ENCODE measurements at places on chromosomes 6 and 20. TPM values are rescaled to one million over a fixed set of nuclear protein-coding genes. Genes with fewer than 3 reads are reported as not detected.

BTNL2 gene
- not detected for total RNA-seq

- DNase-seq, result no peak
These were observed 38.1 kb downstream of the B4GALT5 start for GRCh38 chr20:49675368-49676151.

DNA sequence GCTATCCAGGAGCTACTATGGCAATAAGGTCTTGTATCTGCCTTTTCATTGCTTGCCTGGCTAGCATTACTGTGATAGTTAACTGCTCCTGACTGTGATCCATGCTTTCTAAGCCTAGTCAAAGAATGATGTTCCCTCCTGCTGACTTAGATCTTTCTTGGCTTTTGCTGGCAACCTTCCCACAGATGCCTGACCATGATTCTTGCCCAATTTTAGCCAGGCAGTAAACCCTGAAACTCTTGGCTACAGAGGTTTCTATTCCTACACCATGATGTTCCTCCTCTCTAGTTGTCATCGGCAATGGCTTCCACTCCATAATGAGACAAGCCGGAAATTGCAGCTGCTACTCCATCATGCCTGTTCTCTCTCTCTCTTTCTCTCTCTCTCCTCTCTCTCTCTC is 238.1 kb downstream of the HAO1 start:
- no peak for DNase-seq

GRCh38 chr6:154872542-154873114 is 122.5 kb upstream of the TIAM2 start:
- DNase-seq, result no peak

CITED2 gene
- total RNA-seq, result 181 TPM

DNA sequence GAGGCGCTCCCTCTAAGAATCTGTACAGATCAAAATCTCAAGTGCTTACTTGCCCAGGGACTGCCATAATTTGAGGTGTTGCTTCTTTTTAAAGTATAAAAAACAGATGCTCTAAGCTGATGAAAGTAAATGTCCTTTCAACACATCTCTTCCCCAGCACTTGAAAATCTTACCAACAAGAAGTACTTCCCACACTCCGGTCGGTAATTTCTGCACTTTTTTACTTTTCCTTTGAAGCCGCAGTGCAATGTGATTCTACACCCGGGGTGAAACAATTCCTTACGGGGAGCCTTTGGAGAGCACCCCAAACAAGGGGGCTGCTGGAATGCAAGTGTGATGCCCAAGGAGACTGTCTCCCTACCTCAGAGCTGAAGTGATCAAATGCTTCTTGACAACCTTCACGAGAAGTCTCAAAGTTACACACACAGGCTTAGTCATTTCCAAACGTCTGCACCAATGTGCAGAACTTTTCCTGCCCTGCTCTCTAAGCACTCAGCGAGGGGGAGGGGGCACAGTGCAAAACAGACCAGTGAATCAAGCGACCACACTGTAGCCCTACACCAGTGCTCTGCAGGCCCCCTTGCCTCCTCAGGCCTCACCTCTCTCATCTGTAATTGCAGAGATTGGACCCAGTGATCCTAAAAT is 56.7 kb downstream of the ATXN1 start:
- DNase-seq, result peak; percentile 55

SNX21 gene
- 0.89 TPM for total RNA-seq

LINC00237 gene
- total RNA-seq, result not detected

DNA sequence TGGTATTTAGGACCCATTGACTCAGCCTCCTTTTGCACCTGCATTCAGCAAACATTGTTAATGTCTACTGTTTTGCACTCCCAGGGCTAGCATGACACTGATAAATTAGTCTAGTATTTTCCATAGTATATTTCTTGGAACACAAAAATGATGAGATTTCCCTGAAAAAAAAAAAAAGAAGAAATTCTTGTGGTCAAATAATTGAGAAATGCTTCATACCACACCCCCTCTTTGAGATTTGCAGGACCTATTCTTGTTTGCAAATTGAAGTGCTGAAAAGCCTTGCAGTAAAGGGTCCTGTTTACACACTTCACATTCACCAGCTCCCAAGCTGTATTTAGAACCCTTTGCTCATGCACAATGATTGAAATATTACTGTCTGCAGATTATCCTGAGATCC is 36.3 kb upstream of the CLIC5 start:
- DNase-seq, result no peak

DNA sequence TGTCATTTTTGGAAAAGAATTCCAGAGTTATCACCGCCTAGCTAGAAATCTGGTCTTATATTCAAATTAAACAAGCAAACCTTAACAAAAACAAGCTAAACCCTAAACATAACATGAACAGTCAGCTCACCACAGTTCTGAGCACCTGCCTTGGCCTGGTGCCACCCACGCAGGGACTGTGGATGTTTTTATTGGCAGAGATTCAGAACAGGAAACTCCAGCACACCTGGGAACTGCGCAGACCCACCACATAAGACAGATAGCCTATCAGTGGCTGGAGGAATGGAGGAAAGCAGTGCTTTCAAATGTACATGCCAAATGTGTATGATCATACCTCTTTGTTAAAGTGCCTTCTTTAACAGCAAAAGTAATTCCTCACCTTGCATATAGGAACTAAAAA is 8.9 kb downstream of the SLC16A10 start:
- DNase-seq, result peak; percentile 70

DNA sequence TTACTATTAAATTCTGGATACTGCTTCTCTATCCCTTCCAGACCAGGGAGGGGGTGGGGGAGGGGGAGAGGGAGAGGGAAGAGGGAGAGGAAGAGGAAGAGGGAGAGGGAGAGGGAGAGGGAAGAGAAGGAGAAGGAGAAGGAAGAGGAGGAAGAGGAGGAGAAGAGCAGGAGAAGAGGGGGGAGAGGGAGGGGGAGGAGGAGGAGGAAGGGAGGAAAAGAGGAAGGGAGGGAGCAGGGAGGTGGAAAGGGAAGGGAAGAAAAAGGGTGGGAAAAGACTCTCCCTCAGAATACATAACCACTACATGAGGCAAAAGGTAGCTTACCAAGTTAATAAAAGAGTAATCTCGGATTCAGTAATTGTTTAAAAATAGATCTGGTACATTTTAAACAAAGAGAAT is 46.0 kb downstream of the FAM184A start:
- no peak for DNase-seq

GRCh38 chr6:107319906-107320530 is 139.3 kb downstream of the PDSS2 start:
- no peak for DNase-seq

GRCh38 chr6:99979953-99980352 is 14.1 kb downstream of the MCHR2 start:
- no peak for DNase-seq

GRCh38 chr20:6232436-6232835 is 109.6 kb upstream of the FERMT1 start:
- no peak for DNase-seq

GRCh38 chr6:135149376-135149775 is 31.7 kb upstream of the MYB start:
- DNase-seq, result no peak

PTCHD4 gene
- not detected for total RNA-seq

DNA sequence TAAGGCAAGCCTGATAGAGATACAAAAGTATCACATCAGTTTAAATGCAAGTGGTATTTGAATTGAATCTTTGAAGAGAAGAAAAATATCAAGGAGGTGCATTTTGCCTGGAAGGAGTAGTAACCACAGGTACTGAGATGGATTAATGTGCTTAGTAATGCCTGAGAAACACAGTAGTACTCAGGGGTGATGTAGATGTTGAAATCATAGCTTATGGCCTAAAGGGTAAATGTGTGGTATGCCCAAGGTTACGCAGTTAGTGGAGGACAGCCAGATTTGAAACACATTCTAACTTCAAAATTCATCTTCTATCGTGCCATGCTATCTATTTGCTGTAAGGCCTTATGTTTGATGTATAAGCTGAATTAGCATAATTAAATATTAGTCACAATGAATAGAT is 55.9 kb downstream of the STXBP5 start:
- DNase-seq, result no peak

DNA sequence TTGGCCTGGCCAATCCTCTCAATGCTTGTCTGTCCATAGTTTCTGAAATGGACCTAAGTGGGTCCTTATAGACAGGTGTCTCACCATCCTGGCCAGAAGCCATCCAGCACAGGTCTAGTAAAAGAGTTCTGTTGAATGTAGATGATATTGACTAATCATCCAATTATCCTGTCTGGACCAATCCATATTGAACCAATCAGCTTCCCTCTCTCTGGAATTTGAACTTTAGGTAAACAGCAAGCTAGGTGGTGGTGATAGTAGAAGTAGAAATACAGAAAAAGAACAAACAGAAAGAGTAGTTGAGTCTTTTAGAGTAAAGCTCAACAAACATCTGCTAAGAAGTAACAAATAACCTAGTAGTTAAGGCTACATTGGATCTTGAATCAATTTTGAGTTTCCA is 9.5 kb upstream of the PNRC1 start:
- DNase-seq, result no peak

DNA sequence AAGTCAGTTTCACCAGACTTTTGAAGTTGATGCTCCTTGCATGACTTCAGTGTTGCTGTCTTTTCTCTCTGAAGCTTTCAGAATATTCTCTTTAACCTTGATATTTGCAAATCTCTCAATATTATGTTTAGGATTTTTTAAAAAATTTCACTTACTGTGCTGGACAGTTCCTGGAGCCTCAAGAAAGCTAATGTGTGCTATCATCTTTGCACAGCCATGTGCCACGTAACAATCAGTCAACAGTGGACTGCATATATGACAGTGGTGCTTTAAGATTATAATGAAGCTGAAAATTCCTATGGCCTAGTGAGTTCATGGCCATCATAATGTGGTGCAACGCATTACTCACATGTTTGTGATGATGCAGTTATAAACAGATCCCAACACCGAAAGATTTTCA is 59.1 kb upstream of the OGFRL1 start:
- DNase-seq, result no peak

DNA sequence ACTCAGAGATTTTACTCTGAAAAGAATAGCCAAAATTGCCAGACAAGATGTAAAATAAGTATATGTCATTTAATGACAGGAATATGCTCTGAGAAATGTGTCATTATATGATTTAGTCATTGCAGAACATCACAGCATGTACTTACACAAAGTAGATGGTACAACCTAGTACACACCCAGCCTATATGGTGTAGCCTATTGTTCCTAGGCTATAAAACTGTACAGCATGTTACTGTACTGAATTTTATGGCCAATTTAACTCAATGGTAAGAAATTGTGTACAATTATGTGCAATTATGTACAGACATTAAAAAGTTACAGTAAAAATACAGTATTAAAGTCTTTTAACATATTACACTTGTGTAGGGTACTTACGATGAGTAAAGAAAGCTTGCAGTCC is 311.9 kb upstream of the EPHA7 start:
- DNase-seq, result no peak

GRCh38 chr6:110596354-110596753 is 119.9 kb upstream of the SLC22A16 start:
- no peak for DNase-seq

SH3BGRL2 gene
- 0.38 TPM for total RNA-seq

DDO gene
- total RNA-seq, result not detected

DNA sequence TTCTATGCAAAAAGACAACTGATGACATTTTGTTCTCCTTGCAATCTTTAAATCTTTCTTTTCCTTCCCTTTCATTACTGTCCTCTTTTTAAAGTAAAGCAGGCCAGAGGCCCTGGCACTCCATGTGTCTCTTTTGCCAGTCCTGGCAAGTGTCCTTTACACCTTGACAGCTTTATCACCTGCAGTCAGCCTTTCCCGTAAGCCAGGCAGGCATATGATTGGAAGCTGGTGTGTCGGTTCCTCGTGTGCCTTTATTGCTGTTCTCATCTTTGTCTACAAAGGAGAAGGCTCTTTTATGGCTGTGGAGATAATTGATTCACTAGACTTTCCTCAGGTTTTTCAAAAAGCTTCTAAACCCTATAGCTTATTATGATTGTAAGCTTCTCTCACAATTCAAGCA is 162.3 kb upstream of the FBXL4 start:
- no peak for DNase-seq

ZC3H12D gene
- total RNA-seq, result 71.0 TPM

GRCh38 chr6:90365002-90365401 is 68.4 kb upstream of the BACH2 start:
- no peak for DNase-seq

DNA sequence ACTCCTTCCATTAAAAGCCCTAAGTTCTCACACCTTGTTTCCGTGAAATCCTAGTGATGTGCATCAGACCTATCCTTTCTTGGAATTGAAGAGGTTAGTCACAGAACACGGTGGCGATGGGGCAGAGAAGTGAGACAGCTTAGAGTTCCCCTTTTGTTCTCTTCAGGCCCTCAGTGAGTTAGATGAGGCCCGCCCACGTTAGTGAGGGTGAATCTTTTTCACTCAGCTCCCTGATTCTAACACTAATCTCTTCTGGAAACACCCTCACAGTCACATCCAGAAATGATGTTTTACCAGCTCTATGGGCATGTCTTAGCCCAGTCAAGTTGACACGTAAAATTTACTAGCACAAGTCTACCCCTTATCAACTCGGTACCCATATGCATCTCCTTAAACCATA is 172.7 kb upstream of the NOX3 start:
- no peak for DNase-seq

DNA sequence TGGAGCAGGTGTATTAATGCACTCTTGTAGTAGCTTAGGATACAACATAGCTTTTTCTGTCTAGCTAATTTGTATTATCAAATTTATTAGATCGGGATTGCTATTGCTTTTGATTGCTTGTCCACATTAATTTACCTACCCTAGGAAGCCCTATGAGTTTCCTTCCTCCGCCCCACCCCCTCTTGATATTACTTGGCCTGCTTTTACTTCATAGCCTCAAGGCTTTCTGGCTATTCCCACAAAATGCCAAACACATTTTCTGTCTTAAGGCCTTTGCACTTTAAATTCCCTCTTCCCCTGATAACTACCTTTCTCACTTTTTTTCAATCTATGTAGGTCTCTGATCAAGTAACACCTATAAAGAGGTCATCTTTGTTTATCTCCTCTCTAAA is 99.1 kb upstream of the PRSS16 start:
- no peak for DNase-seq

PLN gene
- total RNA-seq, result not detected

- peak; percentile 53 for DNase-seq
These were observed 249.5 kb downstream of the ADGRG6 start for GRCh38 chr6:142551274-142551811.

DNA sequence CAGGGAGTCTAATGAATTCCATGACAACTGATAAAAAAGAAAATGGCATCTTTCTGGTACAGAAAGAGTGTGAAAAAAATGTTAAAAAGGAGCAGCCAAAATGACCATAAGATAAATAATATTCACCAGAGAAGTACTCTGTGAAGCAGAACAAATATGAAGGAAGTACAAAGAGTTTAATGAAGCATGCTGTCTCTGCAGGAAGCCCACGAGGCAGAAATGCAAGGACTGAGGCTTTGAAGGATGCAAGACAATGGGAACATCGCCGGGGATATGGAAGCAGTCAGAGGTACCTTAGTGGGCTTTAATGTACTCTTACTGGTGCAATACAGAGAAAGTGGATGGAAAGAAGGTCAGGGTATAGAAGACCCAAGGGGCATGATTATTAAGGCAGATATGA is 50.7 kb downstream of the NOX3 start:
- no peak for DNase-seq

GRCh38 chr6:152575621-152576150 is 61.5 kb downstream of the SYNE1 start:
- DNase-seq, result no peak
